ENCODE measurements at places on chromosomes 16 and 17.

GRCh38 chr17:78418326-78419026 is 40.0 kb downstream of the PGS1 start:
- DNase-seq: no peak

DNA sequence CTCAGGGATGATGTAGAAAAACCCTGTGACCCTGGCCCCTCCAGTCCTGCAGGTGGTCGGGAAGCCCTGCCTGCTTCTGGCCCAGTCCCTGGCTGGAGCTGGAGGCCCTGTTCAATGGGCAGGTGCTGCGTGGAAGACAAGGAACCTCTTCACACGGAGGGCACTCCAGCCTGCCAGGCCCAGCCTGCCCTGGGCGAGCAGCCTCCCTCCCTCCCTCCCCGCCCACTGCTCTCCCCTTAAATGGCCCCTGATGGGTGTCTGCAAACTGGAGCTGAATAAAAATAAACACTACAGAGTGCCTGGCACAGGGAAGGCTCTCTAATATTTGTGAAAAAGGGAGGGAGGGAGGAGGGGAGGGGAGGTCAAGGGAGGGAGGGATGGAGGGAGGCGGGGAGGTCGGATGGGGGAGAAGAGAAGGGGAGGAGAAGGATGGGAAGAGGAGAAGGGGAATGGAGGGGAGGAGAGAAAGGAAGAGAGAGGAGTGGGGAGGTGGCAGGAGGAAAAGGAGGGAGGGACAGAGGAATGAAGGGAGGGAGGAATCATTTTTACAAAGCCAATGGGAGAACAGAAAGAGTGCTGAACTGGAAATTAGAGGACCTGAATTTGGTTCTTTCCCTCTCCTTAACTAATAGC is 222.8 kb upstream of the TNRC6C start:
- peak; percentile 86 for DNase-seq

GRCh38 chr17:65356536-65356935 is 204.9 kb downstream of the AXIN2 start:
- DNase-seq: no peak

GRCh38 chr16:85123891-85124635 is 11.8 kb upstream of the CIBAR2 start:
- peak; percentile 30 for DNase-seq

- peak; percentile 61 for DNase-seq
Measured at GRCh38 chr17:8109661-8110455, 8.5 kb downstream of the ALOXE3 start.

- peak; percentile 80 for DNase-seq
Measured at GRCh38 chr16:65176603-65177002, 54.7 kb upstream of the CDH11 start.

DNA sequence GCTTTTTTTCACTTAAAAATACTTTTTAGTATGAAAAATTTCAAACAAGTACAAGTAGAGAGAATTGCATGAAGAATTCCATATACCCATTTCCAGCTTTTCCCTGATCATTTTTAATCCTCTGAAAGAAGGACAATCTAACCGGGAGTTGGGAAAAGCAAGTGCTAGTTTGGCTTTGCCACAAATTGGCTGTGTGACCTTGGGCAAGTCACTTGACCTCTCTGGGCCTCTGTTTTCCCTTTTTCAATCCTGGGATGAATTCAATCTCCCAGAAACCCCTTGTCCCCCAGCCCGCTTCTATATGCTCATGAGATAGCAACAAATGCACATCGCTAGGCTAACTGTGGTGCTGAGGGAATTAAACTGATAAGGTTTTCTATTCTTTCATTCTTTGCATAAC is 49.4 kb downstream of the ASIC2 start:
- no peak for DNase-seq

DNA sequence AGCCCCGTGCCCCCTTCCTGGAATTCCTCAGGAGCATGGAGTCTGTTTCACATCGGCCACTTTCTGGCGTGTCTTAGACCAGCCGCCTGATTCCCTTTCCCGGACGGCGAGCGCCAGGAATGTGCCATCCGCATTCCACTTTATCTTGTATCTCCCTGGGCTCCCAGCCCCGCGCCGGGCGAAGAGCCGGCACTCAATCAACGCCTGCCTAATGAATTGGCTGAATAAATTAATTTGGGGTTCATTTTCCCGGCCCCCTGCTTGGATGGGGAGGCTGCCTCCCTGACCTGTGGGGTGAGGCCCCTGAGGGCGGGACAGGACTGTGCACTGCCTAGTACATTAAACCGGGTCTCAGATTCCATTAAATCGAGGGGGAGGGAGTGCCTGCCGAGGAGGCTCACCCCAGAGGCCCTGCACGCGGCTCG is 282.3 kb upstream of the TNRC6C start:
- no peak for DNase-seq

DNA sequence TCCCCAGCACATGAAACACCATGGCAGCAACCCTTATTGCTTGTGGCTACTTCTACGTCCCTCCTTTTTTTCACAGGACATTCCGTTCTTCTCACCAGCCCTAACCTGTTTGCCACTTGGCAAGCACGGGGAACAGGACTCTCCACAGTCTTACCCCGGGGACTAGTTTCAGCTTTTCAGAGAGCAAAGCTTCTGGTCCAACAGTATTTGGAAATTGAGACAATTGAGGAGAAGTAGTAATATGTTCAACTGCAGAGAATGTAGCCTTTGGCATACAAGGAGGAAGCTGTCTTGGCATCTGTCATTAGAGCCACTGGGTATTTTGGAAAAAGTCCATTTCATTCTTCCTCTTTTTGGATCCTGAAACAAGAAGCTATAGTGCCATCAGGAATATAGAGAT is 65.7 kb downstream of the MAP2K6 start:
- no peak for DNase-seq

- no peak for DNase-seq
Measured at GRCh38 chr17:50379351-50380132, 6.5 kb downstream of the EME1 start.

DNA sequence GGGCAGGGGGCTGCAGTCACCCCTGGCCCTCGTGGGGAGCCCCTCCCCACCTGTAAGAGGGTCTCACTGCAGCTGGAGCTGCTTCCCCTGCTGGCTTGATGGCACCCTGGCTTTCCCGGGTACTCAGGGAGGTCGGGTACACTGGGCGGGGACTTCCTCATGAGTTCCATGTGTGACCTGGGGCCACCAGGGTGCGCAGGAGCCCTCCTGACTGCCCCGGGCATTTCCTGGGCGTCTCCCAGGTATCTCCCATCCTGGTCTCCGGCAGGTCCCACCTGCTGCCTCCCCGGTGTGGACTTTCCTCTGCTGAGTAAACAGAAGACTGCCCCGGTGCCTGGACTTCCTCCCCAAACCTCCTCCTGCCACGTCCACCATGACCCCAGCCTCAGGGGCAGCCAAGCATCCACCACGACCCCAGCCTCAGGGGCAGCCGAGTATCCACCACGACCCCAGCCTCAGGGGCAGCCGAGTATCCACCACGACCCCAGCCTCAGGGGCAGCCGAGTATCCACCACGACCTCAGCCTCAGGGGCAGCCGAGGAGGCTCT is 40.9 kb downstream of the CBFA2T3 start:
- no peak for DNase-seq

DNA sequence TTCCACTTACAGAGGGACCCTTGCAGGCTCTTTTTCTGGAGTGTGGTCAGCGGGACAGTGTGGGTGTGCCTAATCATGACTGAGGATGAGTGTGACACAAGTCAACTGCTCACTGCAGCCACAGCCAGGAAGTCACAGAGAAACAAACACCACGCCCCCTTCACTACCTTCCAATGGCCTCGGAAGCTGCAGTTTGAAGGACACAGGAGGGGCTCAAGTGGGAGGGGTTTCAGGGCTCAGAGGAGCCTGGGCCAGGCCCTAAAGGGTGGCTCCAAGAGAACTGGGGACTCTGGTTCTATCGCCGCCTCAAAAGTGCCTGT is 116.2 kb upstream of the SDK2 start:
- no peak for DNase-seq

DNA sequence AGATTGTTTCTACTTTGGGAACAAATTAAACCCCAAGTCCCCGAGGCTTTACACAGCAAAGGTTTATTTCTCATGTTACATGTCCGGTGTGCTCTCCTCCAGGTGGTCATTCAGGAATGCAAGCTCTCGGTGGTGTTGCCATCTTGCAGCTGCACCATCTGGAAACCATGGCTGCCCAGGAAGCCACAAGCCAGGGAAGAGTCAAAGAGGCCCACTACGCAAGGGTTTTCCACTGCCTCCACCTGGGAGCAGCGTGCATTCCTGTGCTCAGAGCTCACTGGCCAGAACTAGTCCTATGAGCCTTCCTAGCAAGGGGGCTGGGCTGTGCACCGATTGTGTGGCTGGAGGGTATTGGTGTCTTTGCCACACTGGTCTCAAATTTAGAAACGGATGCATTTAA is 128.8 kb upstream of the FOXF1 start:
- no peak for DNase-seq

DNA sequence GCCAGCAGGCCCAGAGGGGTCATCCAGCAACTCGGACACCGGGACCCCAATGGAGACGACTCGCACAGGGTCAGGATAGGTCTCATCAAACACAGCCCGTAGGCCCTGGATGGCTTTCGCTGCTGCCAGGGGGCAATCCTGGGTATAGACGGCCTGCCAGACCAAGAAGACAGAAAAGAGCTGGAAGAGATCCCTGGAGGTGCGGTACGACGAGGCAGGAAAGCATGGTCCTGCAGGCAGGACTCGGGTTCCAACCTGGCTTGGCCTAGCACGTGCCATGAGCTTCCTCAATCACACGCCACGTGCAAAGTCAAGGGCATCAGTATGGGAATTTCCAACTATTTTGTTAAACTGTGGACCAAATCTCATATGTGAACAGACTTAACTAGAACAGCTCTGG is 6.3 kb upstream of the EXOSC6 start:
- DNase-seq: no peak

- no peak for DNase-seq
Measured at GRCh38 chr17:78777881-78778280, 4.2 kb downstream of the CYTH1 start.

DNA sequence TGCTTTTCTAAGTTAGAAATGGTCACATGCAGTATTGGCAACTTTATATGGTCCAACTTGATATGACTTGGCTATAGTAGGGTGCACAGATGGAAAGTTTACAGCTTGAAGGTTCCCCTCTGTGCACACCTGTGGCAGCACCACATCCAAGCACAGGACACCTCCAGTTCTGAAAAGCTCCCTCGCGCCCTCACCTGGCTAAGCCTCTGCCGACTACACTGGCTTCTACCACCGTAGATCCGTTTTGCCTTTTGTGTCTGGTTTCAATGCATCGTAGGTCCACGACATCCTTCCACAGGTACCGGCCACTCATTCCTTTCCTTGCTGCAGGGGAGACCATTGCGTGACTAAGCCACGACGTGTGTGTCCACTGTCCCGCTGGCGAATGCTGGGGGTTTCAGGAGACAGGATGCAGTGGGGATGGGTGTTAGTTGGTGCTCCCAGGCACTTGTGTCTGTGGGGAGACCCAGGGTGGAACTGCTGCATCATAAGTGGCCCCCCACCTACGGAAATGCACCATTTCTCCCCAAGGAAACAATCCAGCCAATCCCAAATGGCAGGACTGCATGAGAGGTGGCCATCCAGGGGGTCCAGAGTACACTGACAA is 4.9 kb upstream of the RASD1 start:
- no peak for DNase-seq

DNA sequence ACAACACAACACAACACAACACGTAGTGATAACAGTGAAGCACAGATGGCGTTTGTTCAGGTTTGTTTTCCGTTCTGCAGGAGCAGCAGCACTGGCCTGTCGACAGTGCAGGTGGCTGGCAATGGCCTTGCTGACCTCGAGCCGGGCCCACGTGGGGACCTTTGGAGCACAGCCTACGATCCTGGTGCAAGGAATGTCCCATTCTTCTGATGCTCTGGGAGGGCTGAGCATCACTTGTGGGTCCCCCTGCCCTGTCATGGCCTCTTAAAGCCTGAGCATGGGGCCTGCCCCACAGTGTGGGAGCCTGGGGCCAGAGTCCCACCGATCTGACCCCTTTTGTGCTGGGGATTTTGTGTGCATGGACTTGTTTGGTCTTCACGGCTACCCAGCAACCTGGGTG is 6.8 kb downstream of the MAP2K3 start:
- DNase-seq: no peak

- peak; percentile 69 for DNase-seq
Measured at GRCh38 chr17:19482576-19482975, 51.1 kb upstream of the SLC47A1 start.

- no peak for DNase-seq
Measured at GRCh38 chr16:27243725-27244362, 24.7 kb downstream of the NSMCE1 start.

- no peak for DNase-seq
Measured at GRCh38 chr16:14510581-14510938, 119.5 kb downstream of the PARN start.

DNA sequence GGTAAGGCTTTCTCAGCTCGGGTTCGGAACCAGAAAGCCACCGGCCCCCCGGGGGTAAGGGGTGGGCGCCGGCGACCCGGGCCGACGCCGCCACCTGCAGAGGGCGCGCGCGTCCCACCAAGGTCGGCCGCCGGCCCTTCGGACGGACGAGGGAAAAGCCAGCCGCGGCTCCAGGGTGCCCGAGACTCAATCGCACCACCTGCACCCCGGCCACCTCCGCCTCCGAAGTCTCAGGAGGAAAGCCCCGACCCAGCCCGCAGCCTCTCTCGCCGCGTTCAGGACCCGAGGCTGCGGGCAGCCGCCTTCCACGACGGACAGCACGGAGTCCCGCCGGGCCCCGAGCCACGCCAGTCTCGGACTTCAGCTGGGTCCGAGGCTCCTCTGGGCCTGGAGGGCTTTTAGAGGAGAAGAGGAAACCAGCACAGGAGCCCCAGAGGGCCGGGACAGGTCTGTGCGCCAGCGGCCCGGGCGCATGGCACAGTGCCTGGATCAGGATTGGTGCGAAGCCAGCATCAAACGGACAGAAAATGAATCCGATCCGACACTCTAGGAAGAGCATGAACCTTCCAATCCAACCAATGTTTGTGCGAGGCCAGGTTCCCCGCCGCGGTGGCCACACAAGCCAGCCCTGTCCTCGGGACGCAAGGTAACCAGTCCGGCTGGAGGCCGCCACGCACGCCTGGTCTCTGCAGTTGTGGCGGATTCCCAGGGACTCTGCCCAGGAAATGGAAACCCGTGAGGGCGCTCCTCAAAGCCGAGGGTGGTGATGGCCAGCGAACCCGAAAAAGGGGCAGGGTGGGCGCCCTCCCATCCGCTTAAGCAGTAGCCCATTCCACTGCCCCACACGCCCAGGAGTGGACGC is 6.7 kb downstream of the CBX8 start:
- peak; percentile 62 for DNase-seq

DNA sequence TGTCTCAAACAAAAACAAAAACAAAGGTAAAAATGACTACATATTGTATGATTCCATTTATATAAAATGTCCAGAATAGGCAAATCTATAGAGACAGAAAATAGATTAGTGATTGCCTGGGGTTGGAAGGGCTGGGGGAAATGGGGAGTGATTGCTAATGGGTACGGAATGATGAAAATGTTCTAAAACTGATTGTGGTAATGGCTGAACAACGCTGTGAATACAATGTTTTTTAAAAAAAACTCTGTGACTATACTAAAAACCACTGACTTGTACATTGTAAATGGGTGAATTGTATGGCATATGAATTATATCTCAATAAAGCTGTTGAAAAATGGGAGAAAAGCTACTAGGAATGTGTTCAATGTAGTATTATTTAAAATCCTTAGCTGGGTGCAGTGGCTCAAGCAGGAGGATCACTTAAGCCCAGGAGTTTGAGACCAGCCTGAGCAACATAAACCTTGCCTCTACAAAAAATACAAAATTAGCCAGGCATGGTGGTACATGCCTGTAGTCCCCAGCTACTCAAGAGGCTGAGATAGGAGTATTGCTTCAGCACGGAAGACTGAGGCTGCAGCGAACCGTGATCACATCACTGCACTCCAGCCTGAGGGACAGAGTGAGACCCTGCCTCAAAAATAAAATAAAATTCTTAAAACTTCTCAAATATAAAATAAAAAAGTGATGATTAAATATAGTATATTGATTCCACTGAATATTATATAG is 47.9 kb downstream of the TOM1L2 start:
- DNase-seq: no peak
